ENCODE measurements at places on chromosomes 6 and 20.

DNA sequence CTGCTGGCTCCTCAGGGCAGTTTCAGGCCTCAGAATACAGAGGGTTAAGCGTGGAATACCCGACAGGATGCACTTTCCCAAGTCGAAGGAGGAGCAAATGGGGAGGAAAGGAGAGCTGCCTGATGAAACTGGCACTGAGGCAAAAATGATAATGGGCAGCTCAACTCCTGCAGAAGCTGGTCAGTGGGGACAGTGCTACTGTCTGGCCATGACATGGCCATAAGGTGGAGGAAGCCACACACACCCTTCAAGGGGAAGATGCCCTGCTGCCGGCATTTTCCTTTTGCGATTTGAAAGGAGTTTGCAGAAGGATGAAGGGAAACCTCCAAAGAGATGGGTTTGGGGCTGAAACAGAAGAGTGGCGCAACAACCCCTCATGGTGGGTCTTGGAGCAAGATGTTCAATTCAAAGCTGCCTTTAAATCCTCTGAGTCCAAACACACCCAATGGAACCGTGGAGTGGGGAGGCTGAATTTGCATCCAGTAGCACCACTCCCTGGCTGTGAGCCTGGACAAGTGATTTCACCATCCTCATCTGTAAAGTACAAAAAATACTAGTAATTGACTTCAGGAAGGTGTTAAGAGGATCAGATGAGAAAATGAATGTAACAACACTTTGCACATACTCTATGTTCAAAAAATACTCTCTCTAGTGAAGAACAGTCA lies 3.2 kb downstream of the ADIG start:
- DNase-seq: no peak

DNA sequence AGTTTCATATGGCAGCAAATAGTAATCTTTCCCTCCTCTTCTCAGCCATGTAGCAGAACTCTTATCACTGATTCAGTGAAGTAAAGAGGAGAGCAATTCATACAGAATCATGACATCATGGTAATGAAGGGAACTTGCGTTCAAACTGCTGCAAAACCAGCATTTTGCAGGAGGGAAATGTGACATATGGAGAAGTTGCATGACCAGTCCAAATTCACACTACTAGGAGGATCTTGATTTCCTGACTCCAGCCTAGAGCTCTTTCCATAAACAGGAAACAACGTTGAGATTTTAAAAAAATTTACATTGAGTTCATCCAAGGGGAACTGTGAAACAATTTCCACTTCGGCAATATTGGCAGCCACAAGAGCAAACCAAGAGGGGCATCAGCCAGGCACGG lies 63.8 kb downstream of the MBOAT1 start:
- DNase-seq: no peak

DNA sequence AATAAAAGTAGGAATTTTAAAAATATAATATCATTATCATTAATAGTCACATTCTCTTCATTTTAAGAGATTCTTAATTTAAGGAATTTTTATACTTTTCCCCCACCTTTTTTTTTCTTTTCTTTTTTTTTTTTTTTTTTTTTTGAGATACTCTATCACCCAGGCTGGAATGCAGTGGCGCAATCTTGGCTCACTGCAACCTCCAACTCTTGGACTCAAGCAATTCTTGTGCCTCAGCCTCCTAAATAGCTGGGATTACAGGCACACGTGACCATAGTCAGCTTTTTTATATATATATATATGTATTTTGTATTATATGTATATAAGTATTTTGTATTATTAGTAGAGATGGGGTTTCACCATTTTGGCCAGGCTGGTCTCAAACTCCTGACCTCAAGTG lies 457.7 kb downstream of the CDKAL1 start:
- no peak for DNase-seq

GRCh38 chr6:111727802-111728201 lies 122.1 kb upstream of the TRAF3IP2 start:
- DNase-seq: no peak

DNA sequence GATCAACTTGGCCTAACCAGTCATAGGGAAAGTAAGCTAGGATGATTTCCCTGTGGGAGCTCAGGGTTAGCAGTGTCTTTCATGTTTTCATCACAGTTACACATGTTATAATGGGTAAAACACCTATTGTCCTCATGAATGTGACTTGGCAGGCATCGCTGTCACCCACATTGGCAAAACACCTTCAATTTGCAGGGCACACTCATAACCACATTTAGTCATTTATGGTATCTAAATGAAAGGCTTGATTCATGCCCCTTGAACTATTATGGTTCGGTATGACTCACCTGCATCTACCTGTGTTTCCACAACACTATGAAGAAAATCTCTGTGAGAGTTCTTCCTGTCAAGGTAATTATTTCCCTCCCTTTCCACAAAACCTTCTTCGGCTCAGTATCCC lies 49.2 kb downstream of the FRK start:
- no peak for DNase-seq

- no peak for DNase-seq
These were observed 59.7 kb downstream of the PHACTR1 start for GRCh38 chr6:12776291-12776690.

- no peak for DNase-seq
These were observed 266.1 kb upstream of the RNF24 start for GRCh38 chr20:4281258-4282055.

DNA sequence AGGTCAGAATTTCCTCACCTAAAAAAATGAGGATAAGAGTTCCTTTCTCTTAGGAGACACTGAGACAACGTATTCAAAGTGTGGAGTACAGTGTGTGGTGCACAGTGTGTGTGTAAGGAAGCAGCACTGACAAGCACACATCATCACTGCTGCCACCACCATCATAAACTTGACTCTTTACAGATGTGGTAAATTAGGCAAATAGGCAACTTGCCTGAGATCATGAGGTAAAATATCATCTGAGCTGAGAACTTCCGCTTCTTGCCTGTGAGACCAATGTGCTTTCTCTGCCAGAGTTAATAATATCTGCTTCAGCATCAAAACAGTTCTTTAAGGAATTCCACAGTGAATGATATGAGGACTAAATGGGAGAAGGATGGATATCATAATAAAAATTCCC lies 52.7 kb downstream of the LYRM4 start:
- no peak for DNase-seq

DNA sequence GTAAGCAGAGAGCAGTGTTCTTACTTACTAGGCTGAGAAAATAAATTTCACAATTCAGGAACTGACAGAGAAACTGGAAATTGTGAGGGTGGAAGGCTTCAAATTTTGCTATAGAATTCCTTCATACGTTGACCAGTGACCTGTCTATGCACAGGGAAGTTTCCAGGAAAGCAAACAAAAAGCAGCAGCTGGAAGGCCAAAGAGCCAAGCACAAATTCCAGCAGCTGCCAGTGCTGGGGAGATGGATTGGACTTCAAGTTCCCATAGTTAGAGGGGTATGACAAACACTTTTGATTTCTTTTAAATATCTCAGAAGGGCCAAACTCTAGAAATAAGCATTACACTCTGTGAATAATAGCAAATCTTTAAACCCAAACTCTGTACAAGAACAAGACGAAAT lies 299.1 kb upstream of the KCNQ5 start:
- no peak for DNase-seq

DNA sequence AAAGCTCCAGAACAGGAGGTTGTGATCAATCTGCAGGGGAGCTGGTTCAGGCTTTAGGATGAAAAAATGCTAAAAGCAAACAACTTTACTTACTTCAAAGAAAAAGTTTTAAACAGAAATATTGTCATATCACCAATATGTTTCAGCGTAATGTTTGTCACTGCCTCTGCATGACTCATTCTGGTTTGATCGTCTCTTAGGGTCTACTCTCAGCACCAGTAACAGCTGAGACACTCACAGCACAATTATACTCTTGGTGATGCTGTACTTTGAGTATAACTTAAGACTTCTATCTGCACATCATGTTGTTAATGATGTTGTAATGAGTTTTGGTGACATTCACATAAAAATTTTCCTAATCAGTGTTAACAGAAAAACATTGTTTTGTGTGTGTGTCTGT lies 665.4 kb downstream of the EPM2A start:
- DNase-seq: no peak

GRCh38 chr6:47836046-47836445 lies 54.2 kb downstream of the OPN5 start:
- no peak for DNase-seq

- no peak for DNase-seq
These were observed 146.0 kb upstream of the PTPRK start for GRCh38 chr6:128666405-128666804.

- DNase-seq: no peak
These were observed 60.7 kb upstream of the GJE1 start for GRCh38 chr6:142071981-142072380.

GRCh38 chr20:56628873-56629463 lies at the start of gene TFAP2C:
Gene TFAP2C (plus strand): TSS chr20:56629306. CDS start chr20:56629545, 239 bp downstream.
- DNase-seq: peak; percentile 46

GRCh38 chr6:130183271-130184222 lies 39.2 kb downstream of the SAMD3 start:
- DNase-seq: no peak

- DNase-seq: no peak
These were observed 7.4 kb downstream of the AAR2 start for GRCh38 chr20:36243726-36244125.

DNA sequence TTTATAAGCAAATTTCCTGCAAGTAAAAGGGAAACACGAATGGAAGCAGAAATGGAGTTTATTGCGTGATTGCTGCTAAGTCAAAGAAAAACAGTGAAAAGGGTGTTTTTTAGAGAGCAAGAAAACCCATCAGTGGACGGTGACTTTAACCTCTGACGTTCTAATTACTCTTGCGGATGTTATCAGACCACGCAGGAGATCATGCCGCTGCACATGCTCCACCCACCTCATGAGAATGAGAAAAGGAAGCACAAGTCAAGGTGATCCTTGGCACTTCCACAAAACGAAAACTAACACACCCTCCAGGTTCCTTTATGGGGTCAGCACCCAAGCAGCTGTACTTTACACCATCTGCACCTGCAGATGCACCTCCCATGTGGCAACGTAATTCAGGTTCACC lies 45.0 kb downstream of the LYRM4 start:
- no peak for DNase-seq

DNA sequence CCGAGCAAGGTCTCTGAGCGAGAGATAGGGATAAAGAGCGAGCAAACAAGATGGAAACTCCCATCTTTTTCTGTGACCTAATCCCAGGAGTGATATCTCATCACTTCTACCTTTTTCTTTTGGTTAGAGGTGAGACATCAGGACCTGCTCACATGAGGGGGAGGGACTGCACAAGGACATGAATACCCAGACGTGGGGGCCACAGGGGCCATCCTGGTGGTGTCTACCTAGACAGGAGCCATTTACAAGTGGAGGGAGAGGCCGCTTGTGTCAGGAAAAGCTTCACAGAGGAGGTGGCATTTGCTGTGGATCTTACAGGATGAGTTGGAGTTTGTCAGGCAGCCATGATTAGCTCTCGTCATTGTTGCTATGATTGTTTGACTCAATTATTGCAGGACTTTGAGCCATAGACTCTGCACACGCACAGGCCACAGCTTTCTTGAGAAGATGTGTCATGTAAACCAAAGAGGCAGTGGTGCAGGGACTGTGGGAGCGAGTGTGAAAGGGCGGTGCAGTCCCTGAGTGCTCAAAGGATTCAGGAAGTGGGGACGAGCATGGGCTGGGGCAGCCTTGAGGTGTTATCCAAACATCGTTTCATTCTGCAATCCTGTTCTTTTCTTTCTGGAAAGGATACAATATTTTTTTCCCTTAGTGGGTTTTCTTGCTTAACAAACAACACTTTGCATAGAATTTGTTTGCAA lies 7.7 kb downstream of the NPEPL1 start:
- no peak for DNase-seq

DNA sequence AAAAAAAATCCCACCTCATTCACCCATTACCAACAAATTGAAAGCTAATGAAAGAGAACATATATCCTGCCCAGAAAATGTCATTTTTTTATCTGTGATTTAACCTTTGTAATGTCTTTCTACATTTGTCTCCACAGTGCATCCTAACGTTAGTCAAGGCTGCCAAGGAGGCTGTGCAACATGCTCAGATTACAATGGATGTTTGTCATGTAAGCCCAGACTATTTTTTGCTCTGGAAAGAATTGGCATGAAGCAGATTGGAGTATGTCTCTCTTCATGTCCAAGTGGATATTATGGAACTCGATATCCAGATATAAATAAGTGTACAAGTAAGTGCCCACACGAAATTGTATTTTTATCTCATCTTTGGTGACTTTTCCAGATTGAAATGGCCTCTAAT lies 30.0 kb downstream of the RSPO3 start:
- DNase-seq: no peak

DNA sequence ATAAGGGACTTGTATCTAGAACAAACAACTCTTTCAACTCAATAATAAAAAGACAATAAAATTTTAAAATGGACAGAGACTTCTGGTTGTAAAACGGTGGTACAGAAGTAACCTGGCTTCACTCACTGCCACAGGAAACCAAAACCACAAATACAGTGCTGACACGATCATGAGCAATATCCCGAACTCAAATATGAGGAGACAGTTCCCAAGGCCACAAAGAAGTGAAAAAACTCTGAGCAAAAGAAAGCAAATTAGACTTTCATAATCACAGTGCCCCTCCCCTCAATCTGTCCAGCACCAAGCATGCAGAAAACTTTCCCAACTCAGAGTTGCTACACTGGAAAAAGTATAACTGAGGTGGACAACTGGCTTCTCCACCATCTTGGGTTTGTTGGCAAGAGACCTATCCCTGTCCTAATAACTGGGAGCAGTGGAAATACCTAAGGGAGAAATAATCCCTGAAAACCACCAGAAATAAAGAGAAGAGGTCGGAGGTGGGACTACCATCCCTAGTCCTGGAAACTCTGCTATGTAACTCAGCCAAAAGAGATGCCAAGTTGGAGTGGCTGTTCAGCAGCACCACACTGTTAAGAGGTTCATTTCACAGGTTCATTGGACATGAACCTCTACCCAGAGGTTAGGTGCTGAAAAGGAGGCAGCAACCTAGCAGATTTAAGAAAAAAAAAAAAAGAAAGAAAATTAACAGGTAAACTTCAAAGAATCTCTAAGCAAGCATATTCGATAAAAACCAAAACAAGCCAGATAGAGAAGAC lies 55.5 kb downstream of the REV3L start:
- DNase-seq: no peak

GRCh38 chr6:125746019-125746414 lies 3.4 kb upstream of the HEY2 start:
- DNase-seq: no peak

DNA sequence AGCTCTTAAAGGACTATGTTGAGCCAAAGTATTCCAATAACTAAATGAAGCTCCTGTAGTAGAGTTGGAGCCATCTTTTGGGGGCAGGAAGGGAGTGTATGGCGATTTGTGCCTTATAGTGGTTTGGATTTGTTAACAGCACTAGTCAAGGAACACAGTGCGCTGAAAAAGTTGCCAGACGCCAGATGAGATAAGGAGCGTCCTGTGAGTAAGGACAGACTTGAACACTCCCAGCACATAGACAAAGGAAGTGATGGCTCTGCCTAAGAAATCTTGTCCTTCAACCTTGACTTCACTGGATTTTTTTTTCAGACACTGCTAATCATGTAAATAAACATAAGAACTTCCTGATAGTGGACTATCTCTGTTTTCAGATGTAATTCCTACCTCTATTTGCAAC lies 136.9 kb downstream of the TRMT11 start:
- DNase-seq: no peak
